ENCODE measurements at places on chromosomes 12 and 14.
A peak's percentile ranks its signal among the peaks of the same experiment; 100 is the strongest.

DNA sequence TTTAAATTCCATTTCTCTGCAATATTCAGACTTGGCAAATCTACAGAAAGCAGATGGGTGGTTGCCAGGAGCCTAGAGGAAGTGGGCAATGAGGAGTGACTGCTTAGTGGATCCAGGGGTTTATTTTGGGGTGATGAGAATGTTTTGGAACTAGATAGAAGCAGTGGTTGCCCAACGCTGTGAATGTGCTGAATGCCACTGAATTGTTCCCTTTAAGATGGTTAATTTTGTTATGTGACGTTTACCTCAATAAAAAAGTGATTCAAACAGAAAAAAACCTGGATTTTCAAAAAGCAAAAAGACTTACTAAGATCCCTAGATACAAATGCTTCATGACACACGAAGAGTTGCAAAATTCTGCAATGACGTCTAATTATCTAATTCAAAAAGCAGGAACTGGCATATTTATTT is 34.2 kb downstream of the DAO start:
- no peaks in the 10 kb centered on the region for H3K36me3 ChIP-seq
- no peaks in the 10 kb centered on the region for H3K27me3 ChIP-seq
- no peak for DNase-seq
- H3K27ac ChIP-seq = no peak overlapping the region
- H3K4me1 ChIP-seq = no peaks in the 10 kb centered on the region

- H3K27me3 ChIP-seq = no peaks in the 10 kb centered on the region
- H3K4me1 ChIP-seq = peaks cover 7% of the 10 kb centered on the region
- no peak overlapping the region for H3K4me3 ChIP-seq
Observed at GRCh38 chr12:3224530-3224903, 147.3 kb downstream of the TSPAN9 start.

GRCh38 chr14:53461858-53462257 is 308.7 kb upstream of the DDHD1 start:
- H3K4me3 ChIP-seq = no peak overlapping the region
- no peak overlapping the region for H3K27ac ChIP-seq
- no peaks in the 10 kb centered on the region for H3K36me3 ChIP-seq
- H3K4me1 ChIP-seq = peaks cover 4% of the 10 kb centered on the region

- H3K27me3 ChIP-seq = no peaks in the 10 kb centered on the region
- H3K36me3 ChIP-seq = no peaks in the 10 kb centered on the region
- DNase-seq = no peak
- peaks cover 2% of the 10 kb centered on the region for H3K4me1 ChIP-seq
- H3K4me3 ChIP-seq = no peak overlapping the region
Observed at GRCh38 chr14:34684578-34684977, 29.8 kb downstream of the CFL2 start.

- DNase-seq = no peak
- H3K4me3 ChIP-seq = no peak overlapping the region
- no peaks in the 10 kb centered on the region for H3K4me1 ChIP-seq
- no peak overlapping the region for H3K27ac ChIP-seq
Observed at GRCh38 chr14:57574617-57575288, 81.1 kb upstream of the CCDC198 start.

DNA sequence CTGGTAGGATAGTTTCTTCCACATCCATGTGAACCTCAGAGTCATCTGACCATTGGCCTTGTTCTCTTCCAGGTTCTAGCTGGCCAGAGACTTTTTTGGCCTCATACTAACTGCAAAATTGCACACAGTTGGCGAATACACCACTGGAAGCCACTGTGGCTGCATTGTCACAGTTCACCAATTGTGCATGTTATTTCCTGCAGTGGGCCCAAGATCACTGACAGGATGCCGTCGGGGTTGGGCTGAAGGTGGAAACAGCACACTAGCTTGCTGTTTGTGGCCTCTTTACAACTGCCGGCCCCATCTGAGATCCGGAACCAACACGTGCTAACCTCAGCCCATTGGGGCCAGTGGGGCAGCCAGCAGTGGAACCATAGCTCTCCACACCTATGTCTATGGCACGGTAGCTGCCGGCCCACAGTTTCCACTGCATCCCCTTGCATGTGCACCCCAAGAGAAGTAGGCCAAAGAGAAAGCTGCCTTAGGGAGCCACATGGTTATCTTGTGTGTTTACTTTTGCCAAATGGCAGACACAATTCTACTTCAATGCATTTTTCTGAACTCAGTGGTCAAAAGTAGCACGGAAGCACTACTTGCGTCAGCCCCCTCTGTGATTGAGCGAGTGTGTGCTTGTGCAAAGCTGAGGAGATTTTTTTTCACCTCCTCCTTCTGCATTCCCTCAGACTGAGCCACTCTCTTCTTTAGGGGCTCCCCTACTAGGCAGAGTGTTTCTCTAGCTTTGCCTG is 464.0 kb downstream of the RAD51B start:
- peaks cover 5% of the 10 kb centered on the region for H3K4me1 ChIP-seq
- H3K27ac ChIP-seq = 0 out of 2 replicates have a peak overlapping the region, but pooled peaks have one; percentile 43
- no peak overlapping the region for H3K4me3 ChIP-seq
- no peaks in the 10 kb centered on the region for H3K36me3 ChIP-seq
- no peaks in the 10 kb centered on the region for H3K27me3 ChIP-seq

DNA sequence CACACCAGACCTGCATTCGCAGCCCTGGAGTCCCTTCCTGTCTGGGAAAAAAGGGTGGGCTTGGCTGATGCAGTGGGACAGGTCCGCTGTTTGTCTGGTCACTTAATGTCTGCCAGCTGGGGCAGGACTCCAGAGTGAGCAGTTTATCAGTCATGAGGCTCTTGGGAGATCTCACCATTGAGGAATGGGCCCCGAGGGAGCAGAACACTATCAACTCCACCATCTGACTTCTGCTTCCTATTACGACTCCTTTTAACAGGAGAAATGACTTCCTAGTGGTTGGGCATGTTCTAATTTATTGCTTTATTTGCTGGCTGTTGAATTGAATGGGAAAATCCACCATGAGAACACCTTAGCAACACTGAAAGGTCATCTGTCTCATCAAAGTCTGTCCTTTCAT is 182.5 kb upstream of the RASSF8 start:
- no peak overlapping the region for H3K4me3 ChIP-seq
- DNase-seq = no peak
- H3K27me3 ChIP-seq = no peaks in the 10 kb centered on the region
- H3K36me3 ChIP-seq = no peaks in the 10 kb centered on the region

GRCh38 chr12:102399653-102400052 is 80.7 kb downstream of the IGF1 start:
- no peaks in the 10 kb centered on the region for H3K27me3 ChIP-seq
- no peaks in the 10 kb centered on the region for H3K4me1 ChIP-seq
- no peak for DNase-seq
- H3K27ac ChIP-seq = no peak overlapping the region
- no peaks in the 10 kb centered on the region for H3K36me3 ChIP-seq

DNA sequence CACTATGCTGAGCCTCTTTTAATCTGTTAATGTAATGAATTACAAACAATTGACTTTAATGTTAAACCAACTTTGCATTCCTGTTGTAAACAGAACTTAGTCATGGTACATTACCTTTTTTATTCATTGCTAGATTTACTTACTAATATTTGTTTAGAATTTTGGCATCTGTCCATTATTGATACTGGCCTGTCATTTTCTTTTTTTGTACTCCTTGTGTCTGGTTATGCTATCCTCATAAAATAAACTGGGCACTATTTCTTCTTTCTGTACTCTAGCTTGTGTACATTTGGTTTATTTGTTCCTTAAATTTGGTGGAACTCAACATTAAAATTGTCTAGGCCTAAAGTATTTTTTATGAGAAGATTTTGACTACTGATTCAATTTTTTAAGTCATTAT is 32.1 kb downstream of the SPATA7 start:
- no peak overlapping the region for H3K27ac ChIP-seq
- H3K36me3 ChIP-seq = peaks cover 4% of the 10 kb centered on the region
- no peaks in the 10 kb centered on the region for H3K4me1 ChIP-seq
- H3K27me3 ChIP-seq = no peaks in the 10 kb centered on the region
- H3K4me3 ChIP-seq = no peak overlapping the region

GRCh38 chr12:44930972-44931600 is 55.0 kb upstream of the NELL2 start:
- DNase-seq = no peak
- H3K27me3 ChIP-seq = no peaks in the 10 kb centered on the region
- no peaks in the 10 kb centered on the region for H3K4me1 ChIP-seq
- H3K4me3 ChIP-seq = no peak overlapping the region
- H3K36me3 ChIP-seq = no peaks in the 10 kb centered on the region
- no peak overlapping the region for H3K27ac ChIP-seq

DNA sequence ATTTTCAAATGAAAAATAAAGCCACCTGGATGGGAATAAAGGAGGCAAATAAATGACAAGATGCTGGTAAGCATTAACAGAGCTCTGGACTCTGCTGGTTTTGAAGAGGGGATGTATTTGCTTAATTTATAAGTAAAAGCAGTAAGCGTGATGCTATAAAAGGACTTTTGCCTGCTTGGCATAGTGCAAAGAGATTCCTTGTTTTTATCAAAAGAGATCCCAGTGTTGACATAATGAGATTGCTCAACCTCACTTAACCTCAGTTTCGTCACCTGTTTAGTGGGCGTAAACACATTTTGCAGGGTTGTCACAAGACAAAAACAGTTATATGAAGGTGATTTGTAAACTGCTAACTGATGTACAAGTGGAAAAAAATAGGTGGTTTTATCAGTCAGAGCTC is 13.8 kb downstream of the ASCL1 start:
- peaks cover 19% of the 10 kb centered on the region for H3K27me3 ChIP-seq
- H3K4me3 ChIP-seq = no peak overlapping the region
- peaks cover 3% of the 10 kb centered on the region for H3K4me1 ChIP-seq
- H3K27ac ChIP-seq = no peak overlapping the region
- no peak for DNase-seq
- no peaks in the 10 kb centered on the region for H3K36me3 ChIP-seq

GRCh38 chr12:59389968-59390576 is 205.8 kb upstream of the SLC16A7 start:
- no peaks in the 10 kb centered on the region for H3K4me1 ChIP-seq
- no peak overlapping the region for H3K4me3 ChIP-seq
- no peaks in the 10 kb centered on the region for H3K27me3 ChIP-seq
- DNase-seq = no peak

DNA sequence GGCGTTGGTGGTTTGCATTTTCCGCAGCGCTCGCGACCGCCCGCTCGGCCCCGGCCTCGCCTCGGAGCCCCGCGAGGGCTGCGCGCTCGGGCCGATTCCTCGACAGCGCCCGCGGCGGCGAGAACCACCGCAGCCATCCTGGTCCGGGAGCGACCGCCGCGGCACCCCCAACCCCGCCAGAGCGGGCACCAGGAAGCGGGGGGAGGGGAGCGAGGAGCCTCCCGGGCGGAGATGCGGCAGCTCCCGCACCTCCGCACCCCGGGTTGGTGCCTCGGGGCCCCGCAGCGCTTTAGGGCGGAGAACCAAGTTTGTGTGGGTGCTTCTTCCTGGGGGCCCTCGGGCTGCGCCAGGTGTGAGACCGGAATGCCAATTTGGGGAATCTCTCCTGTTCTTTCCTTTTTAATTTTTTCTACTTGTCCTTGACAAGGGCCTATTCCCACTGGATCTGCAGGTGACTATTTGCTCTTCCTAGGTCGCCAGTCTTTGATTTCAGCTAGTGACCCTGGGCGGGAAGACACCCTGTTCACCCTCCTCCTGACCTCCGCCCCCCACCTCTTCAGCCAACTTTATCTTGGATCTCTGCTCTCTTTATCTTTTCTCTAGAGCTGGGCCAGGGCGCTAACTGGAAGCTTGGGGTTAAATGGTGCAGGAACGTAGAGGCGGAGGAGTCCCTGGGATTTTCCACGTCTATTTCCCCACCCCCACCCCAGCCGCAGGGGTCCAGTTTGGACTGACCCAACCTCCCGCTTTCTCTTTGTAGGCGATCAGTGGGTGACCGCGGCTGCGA is at the start of gene SOCS2:
Gene SOCS2 (plus strand): TSS at position 751 of the 787 bp plus-strand sequence. CDS start 223 bp downstream, outside the sequence.
- no peaks in the 10 kb centered on the region for H3K27me3 ChIP-seq
- H3K36me3 ChIP-seq = no peaks in the 10 kb centered on the region
- H3K4me1 ChIP-seq = no peaks in the 10 kb centered on the region
- H3K4me3 ChIP-seq = peak within 1 kb of the TSS; percentile 82
- no peak for DNase-seq

DNA sequence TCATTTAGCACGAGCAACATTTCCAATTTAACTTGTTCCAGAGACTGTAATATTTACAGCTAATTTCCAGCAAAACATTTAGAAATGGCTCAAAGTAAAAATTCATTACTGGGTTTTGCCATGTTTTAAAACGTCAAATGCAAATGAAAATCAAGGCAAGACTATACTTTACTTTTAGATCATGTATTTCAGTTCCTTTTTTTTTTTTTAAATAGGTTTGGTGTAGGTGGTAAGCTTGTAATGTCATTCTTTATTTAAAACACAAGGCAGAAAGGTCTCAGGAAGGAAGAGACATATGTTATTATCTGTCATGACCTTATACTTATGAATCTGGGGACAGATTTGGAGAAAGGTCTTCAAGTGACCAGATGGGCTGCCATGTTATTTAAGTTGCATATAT is 54.1 kb downstream of the GRIP1 start:
- no peaks in the 10 kb centered on the region for H3K36me3 ChIP-seq
- DNase-seq = no peak
- H3K4me3 ChIP-seq = no peak overlapping the region
- H3K4me1 ChIP-seq = no peaks in the 10 kb centered on the region

DNA sequence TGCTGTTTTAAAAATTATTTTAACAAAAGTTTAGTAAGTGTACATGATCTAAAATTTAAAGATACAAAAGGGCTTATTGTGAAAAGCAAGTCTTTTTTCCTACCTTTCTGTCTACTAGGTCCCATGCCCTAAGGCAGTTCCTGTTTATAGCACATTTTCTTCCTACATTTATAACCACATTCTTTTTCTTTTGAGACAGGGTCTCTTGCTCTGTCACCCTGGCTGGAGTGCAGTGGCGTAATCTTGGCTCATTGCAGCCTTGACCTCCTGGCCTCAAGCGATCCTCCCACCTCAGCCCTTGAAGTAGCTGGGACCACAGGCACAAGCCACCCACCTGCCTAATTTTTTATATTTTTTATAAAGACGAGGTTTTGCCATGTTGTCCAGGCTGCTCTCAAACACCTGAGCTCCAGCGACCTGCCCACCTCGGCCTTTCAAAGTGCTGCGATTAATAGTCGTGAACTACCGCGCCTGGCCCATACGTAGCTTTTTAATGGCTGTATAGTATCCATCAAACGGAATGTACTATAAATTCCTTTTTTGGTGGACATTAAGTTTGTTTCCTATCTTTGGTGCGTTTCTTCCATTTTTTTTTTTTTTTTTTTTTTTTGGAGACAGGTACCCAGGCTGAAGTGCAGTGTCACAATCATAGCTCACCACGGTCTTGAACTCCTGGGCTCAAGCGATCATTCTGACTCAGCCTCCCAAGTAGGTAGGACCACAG is 20.9 kb downstream of the FRS2 start:
- H3K27ac ChIP-seq = no peak overlapping the region
- H3K27me3 ChIP-seq = no peaks in the 10 kb centered on the region
- no peak overlapping the region for H3K4me3 ChIP-seq
- DNase-seq = no peak
- H3K36me3 ChIP-seq = no peaks in the 10 kb centered on the region
- H3K4me1 ChIP-seq = no peaks in the 10 kb centered on the region

DNA sequence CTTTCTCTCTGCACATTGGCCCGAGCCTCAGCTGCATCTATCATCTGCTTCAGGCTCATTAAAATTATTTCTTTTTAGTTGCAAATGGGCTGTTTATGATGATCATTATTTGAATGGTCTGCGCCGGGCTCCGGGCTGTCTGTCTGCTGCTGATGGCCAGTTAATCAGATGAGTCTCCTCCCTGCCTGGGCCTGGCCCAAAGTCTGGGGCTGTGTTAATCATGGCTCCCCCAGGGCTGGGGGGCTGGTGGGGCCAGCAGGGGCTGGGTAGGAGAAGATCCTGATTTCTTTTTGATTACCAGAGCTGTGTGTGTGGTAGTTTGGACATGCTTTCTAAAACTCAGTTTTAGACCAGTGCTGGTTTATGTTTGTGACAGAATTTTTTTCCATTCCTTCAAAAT is 159.1 kb downstream of the PHETA1 start:
- H3K4me1 ChIP-seq = no peaks in the 10 kb centered on the region
- no peak for DNase-seq
- H3K4me3 ChIP-seq = no peak overlapping the region
- no peak overlapping the region for H3K27ac ChIP-seq

All from H1 (cell line).